ENCODE measurements at places on chromosomes 13 and 19.

DNA sequence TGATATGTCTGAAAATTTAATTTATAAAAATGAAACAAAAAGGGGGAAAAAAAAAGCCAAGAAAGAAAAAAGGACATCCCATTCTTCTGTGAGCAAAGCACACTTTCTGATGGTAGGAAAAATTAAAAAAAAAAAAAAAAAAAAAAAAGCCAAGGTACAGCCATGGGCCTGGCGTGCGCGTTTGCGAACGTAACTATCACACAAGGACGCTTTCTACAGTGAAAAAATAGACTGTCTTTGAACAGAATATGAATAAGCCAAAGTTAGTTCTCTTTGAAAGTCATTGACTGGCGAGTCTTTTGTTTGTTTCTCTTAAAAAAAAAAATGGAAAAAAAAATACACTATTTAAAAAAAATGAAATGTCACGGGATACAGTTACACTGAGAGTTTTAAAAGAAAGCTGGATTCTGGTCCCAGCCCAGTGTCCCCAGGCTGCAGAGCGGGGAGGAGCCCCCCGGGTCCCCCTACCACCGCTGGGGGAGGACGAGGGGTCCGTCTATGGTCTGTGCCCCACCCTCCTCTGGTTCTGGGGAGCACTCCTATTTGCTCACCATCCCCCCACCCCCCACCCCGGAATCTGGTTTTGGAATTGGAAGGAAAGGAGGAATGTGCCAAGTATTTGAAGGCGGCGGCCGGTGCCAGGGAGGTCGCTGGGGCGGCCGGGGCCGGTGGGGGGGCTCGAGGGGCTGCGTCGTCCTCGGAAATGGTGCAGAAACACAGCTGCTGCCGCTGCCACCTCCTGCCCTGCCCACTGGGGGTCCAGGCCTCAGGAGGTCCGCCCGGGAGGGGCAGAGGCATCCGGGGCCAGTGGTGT lies 134.5 kb downstream of the PTPRS start:
- DNase-seq: no peak

DNA sequence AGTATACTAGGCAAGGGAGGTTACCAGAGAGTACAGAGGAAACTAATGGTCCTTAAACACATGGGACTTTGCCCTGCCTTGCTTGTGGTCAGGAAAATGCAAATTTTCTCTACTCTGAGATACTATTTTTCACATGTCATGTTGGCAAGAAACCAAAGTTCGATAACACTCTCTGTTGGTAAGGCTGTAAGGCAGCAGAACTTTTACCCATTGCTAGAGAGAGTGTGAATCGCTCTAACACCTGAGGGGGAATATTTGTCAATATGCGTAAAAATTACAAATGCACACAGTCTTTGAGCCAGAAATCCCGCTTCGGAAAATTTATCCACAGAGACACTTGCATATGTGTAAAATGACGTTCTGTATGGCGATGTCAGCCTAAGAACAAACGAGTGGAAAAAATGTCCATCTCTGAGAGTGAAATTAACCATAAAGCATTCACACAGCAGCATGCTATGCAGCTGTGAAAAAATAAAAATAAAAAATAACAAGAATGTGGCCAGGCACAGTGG lies 9.5 kb upstream of the RFX1 start:
- DNase-seq: no peak

DNA sequence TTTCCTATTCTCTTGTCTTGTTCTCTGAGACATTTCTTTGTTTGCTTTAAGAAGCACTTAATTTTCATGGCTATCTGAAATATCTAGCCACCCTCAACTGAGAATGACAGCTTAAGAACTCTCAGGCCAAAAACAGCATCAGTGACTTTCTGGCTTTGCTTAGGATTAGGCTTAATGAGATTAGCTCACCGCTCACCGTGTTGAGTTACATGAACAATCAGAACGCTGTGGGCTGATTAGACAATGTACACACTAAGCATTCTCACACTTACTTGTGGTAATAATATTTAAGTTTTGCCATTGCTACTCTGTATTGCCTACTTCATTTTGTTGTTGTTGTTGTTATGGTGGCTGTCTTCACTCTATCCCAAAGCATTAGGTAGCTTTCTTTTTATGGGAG lies 1283.6 kb downstream of the UQCRFS1 start:
- no peak for DNase-seq

DNA sequence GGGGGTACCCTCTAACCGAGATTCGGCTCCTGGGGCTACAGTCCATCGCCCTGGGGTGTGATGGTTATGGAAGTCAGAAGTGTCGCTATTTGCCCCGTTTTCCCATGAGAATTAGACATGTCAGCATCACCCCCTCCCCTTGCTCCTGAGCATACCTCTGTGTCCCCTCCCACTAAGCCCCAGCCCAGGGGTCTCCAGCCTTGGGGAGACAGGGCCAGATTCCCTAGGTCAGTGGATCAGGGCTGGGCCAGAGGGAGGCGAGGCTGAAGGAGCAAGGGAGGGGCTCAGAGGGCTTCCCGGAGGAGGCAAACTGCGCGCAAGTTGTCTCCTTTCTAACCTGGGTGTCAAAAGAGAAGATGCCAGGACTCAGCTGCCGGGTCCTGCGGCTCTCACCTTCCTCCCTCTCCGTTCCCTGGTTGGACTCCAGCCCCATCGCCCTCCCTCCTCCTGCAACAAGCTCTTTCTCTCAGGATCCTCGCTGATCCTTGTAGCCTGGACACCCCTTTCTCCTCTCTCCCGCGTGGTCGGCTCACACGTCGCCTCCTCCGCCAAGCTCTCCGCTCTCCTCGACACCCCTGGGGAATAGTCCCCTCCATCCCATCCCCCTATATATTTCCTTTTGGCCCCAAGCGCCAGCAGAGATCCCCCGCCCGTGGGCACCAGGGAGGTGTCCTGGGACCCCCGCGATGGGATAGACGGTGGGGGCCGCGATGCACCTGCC lies 459 bp upstream of the TMEM59L start:
- no peak for DNase-seq

DNA sequence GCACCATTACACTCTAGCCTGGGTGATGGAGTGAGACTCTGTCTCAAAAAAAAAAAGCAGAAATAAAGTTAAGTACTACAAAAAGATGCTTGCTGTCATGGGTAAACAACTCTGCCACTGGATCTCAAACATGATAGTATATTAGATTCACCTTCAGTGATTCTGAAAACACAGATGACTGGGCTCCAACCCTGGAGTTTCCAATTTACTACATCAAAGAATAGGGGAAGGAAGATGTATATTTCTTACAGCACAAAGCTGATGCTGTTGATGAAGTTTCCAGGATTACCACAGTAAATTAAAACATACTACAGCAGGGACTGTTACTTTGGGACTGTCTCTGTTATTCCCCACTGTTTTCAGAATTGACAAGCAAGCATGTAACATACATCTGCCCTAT lies 5.2 kb downstream of the ZNF561 start:
- DNase-seq: no peak

GRCh38 chr19:542173-542866 lies 1.5 kb upstream of the GZMM start:
- DNase-seq: peak; percentile 75
